ENCODE measurements at places on chromosomes 2 and 18. TPM values are rescaled to one million over a fixed set of nuclear protein-coding genes. Genes with fewer than 3 reads are reported as not detected.

- no peak for DNase-seq
Measured at GRCh38 chr2:211373203-211373602, 816.8 kb downstream of the CPS1 start.

- DNase-seq = no peak
Measured at GRCh38 chr2:4579977-4580376, 876.6 kb downstream of the DCDC2C start.

DNA sequence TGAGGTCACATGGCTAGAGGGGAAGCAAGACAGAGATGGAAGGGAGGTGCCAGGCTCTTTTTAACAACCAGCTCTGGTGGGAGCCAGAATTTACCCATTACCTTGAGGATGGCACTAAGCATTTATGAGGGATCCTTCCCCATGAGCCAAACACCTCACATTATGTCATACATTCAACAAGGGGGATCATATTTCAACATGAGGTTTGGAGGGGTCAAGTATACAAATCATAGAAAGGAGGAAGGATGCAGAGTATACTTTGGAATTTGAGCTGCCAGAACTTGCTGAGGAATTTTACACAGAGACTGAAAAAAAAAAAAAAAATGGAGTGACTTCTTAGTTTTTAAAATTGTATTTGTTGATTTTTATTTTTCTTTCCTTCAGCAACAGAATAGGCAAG, 891.4 kb downstream of the CCDC85A start:
- DNase-seq = no peak

DNA sequence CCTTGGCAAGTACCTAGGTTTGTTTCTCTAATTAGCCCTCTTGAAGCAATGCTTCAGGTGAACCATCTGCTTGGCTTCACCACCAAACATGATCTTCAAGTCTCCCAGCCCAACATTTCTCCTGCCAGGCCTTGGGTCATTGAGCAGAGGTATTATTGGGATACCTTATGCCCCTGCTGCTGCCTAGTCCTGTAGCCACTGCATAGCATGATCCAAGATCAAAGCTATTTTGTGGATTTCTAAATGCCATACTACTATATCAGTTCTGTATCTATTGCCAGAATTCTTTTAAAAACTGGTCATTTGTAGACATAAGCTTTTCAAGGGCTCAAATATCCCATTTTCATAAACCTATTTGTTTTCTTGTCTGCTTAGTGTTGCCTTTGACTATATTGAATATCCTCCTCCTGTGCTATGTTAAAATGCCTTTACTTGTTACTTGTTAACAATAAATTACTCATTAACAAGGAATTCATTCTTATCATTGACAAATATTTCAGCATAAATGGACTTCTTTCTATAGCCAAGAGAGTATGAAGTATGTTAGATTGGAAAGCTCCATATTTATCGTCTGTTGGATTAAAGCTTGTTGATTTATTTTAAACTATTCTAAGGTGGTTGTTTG, 204.5 kb upstream of the RBBP8 start:
- no peak for DNase-seq

GRCh38 chr2:188527141-188527540, 235.5 kb downstream of the GULP1 start:
- no peak for DNase-seq

- DNase-seq = no peak
Measured at GRCh38 chr2:232336981-232337720, 41.4 kb upstream of the ALPP start.

- DNase-seq = no peak
Measured at GRCh38 chr2:220665108-220665471, 907.0 kb downstream of the EPHA4 start.

DNA sequence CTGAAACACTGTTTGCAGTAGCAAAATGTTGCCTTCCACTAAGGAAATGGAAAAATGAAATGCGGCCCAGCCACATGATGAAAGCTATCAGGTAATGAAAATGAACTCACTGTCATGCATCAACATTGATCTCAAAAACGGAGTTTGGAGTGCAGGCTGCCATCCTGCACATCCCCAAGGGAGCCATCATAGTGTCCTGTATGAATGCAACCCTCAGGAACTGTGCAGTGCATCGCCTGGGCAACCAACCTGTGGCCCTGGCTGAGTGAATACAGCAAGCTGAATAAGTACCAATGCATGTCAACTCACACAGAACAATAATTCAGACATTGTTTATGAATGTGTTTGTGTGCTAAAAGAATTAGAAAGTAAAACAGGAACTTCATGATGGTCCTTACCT, 23.1 kb upstream of the TXNDC2 start:
- DNase-seq = no peak

Gene ANKRD29
- total RNA-seq = 10.3 TPM

Gene FABP1
- not detected for total RNA-seq

Gene ZNF385B
- not detected for total RNA-seq

Gene HK2
- 28.9 TPM for total RNA-seq
